ENCODE measurements at places on chromosomes 11 and 22. TPM values are rescaled to one million over a fixed set of nuclear protein-coding genes. Genes with fewer than 3 reads are reported as not detected.

DNA sequence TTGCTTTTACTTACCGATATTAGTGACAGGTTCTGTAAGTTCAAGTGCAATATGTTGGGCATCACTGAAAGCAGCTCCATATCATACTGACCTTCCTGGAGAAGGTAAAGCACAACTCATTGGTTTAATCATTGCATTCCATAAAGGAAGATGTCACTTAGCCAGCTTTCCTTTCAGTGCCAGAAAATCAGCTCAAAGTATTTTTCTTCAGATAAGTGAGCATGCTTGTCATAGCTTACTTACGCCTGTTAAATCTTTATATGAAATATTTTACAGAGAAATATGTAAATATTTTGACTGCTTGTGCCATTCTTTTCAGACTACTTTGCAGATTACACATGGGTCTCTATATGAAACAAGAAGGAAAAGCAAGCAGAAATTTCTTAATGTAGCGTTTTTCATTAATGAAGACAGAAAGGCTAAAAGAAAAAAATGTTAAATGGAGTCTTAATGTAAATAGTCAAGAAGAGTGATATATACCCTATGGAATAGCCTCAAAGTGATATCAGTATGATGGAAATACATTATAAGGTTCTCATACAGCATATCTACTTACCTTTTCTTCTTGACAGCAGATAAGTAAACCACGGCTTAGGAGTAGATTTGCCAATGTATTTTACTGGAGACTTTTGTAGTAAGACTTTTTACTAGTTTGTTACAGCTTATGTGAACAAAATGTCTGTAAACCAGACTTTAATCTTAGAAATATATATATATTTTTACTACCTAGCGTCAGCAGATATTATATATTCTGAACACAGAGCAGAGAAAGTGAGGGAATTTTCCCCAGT lies 649.7 kb downstream of the METTL15 start:
- no peak for DNase-seq

The USP2 gene
- 11.8 TPM for polyA plus RNA-seq

GRCh38 chr11:111454561-111455192 lies 57.5 kb downstream of the BTG4 start:
- DNase-seq = no peak

The GGTLC2 gene
- not detected for polyA plus RNA-seq

DNA sequence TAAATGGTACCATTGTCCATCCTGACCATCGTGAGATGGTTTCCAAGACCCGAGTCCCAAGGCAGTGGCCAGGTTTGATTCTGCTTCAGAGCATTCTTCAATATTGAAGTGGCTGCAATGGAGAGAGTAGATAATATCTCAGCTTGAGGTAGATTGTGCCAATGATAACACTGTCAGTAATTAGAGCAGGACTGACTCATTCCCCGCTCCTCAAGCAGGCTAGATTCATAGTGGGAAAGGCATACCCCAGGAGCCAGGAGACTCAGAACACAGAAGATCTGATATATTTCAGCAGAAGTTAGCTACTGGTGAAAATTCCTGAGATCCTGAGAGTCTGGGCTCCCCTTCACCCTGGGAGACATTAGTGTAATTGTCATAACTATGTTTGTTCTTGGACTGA lies 55.6 kb upstream of the LARGE1 start:
- no peak for DNase-seq

The HYLS1 gene
- 13.4 TPM for polyA plus RNA-seq

- DNase-seq = no peak
Measured at GRCh38 chr11:78039919-78040671, 17.0 kb upstream of the KCTD14 start.

The CARD18 gene
- not detected for polyA plus RNA-seq

GRCh38 chr11:19957294-19957943 lies 202.9 kb downstream of the DBX1 start:
- DNase-seq = no peak

DNA sequence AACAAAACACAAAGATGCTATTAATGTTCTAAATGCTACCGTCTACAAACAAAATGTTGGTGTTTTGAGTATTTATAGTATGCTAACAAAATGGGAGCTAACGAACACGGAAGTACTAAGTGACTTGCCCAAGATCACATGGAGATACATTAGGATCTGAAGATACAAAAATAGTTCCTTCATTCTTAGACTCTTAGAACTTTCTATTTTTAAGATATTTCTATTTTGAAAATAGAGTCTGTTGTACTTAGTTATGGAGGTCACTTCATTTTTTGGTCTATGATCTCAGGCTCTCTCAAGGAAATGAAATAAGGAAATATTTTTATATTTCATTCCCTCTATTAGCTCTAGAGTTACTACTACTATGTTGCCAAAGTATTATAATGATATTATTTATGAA lies 64.2 kb downstream of the APOL5 start:
- no peak for DNase-seq

GRCh38 chr22:29331213-29331612 lies 15.7 kb upstream of the RASL10A start:
- no peak for DNase-seq

The NCF4 gene
- 2.2 TPM for polyA plus RNA-seq

The RAB39A gene
- polyA plus RNA-seq = 0.87 TPM

- no peak for DNase-seq
Measured at GRCh38 chr11:74714904-74715303, 16.3 kb downstream of the CHRDL2 start.

GRCh38 chr11:103344886-103345285 lies 235.7 kb downstream of the DYNC2H1 start:
- no peak for DNase-seq

DNA sequence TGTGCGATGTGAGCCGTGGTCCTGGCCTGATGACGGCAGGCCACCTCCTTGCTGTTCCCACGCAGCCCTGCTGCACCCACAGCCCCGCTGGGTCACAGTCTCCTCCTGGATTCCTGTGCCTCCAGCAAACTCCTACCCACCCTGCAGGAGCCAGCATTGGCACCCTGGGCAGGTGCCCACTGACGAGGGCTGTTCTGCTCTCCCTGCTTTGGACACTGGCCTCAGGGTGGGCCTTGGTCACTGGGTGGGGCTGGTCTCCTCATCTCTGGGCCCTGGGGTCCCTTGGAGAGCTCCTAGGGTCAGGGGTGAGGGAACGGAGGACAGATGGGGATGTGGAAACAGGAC lies 12.7 kb downstream of the TSPAN4 start:
- no peak for DNase-seq

The TYR gene
- polyA plus RNA-seq = 0.06 TPM

The FOLH1 gene
- 22.2 TPM for polyA plus RNA-seq

GRCh38 chr11:45573728-45574127 lies 91.7 kb downstream of the CHST1 start:
- DNase-seq = no peak

- no peak for DNase-seq
Measured at GRCh38 chr11:70637949-70638583, 239.7 kb downstream of the CTTN start.

The NTM gene
- polyA plus RNA-seq = 30.5 TPM

- DNase-seq = no peak
Measured at GRCh38 chr22:44270556-44270880, 42.2 kb downstream of the SHISAL1 start.

Data from right renal cortex interstitium (tissue), 3 donors.